ENCODE measurements at places on chromosomes 4 and X. TPM values are rescaled to one million over a fixed set of nuclear protein-coding genes. Genes with fewer than 3 reads are reported as not detected.

PIM2 gene
- polyA plus RNA-seq, result 1.6 TPM

SH3TC1 gene
- 1.9 TPM for polyA plus RNA-seq

GYG2 gene
- polyA plus RNA-seq, result 0.42 TPM

TMEM35A gene
- polyA plus RNA-seq, result 0.08 TPM

ATP1B4 gene
- 7.0 TPM for polyA plus RNA-seq

CXCL11 gene
- polyA plus RNA-seq, result 0.15 TPM
